ENCODE measurements at places on chromosomes 13 and 19.

- no peak for DNase-seq
Observed at GRCh38 chr13:113211774-113212173, 2.4 kb downstream of the CUL4A start.

DNA sequence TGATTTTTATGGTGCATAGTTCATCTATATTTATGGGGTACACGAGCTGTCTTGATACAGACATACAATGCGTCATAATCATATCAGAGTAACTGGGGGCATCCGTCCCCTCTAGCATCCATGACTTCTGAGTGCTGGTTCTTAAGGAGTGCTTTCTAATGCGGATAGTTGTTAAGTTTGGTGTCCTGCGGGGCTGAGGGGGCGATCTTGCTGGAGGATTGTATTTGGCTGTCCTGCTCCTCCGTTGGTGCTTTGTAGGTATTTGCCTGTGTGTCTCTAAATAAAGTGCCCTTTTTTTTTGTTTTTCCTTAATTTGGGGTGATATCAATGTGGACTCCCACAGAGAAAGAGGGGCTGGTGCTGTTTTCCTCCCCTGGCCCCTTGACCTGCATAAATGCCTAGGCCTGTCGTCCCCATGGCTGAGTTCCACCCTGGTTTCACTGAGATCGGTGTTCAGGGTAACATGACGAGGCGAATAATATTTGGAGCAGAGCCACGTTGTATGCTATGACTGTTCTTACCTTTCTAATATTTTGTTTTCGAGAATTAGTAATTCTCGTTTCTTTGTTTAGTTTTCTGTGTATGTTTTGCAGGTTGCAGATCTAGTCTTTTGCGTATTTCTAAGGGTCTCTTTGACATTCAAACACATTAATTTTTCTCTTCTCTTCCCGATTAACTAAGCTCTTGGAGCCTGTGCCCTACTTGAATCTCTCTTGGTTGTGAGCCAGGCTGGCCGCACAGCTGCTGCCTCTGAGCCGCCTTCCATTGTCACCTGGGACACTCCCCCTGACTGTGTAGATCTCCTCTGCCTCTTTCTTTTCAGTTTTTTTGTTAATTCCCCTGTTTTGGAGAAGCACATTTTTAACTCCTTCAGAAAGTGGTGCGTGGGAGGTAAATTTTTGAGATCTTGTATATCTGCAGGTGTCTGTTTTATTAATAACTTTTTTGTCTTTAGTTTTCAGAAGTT, 100.3 kb downstream of the ARHGEF7 start:
- no peak for DNase-seq

- DNase-seq = no peak
Observed at GRCh38 chr19:4910594-4911281, 1.4 kb downstream of the UHRF1 start.

DNA sequence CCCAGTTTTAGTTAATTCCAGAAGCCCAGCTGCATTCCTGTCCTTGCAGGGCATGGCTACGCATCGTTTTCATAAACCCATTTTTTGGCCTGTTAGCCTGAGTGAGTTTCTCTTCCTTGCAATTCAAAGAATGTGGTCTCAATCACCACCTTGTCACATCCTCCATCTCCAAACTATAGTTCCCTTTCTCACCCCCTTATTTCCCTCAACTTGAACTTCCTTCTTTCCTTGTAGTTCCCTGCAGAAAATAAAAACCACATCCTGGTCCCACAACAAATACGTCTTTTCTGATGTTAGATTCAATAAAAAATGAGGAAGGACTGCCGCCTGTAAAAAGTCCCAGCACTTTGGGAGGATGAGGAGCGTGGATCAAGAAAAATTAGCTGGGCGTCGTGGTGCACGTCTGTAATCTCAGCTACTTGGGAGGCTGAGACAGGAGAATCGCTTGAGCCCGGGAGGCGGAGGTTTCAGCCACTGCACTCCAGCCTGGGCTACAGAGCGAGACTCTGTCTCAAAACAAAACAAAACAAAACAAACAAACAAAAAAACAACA, 13.2 kb downstream of the ADGRE3 start:
- no peak for DNase-seq

GRCh38 chr13:89514534-89515312, 1832.8 kb upstream of the MIR17HG start:
- peak; percentile 7 for DNase-seq

GRCh38 chr13:78228211-78228610, 309.6 kb upstream of the EDNRB start:
- DNase-seq = no peak

GRCh38 chr19:11091703-11092153, 2.5 kb downstream of the LDLR start:
- peak; percentile 94 for DNase-seq

DNA sequence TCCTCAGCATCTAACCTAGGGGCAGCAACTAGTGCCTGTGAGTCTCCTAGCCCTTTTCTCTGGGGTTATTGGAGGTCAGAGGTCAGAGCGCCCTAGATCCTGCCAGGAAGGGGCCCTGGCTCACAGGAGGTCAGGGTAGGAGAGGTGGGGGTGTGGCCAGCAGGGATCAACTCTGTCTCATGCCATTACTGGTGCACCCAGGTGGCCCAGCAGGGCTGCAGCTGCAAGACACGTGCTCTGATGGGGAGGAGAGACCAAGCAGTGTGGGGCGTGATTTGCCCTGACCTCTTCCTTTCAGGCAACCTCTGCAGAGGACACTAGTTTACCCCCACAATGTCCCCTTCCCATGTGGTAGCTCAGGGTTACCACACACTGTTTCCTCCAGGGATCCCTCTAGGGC, 73.3 kb upstream of the ZNF30 start:
- no peak for DNase-seq

- no peak for DNase-seq
Observed at GRCh38 chr13:47841151-47841550, 159.9 kb downstream of the SUCLA2 start.

DNA sequence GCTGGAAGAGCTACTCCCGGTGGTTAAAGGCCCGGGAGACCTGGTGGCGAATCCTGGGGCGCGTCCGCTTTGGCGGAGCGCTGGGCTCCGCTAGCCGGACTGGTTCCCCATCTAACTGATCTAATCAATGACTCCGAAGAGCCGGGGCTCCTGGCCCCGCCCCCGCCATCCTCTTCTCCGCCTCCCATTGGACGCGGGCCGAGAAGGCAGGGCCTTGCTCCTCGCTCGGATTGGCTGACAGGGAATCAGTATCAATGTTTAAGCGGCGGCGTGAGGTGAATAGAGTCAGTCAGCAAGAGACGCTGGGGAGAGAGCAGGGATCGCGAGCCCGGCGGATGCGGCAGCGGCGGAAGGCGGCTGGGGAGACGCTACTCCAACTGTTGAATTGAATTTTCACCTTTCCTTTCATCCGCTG, 1.7 kb upstream of the PCDH17 start:
- no peak for DNase-seq

- no peak for DNase-seq
Observed at GRCh38 chr19:11031421-11032070, 57.7 kb upstream of the LDLR start.

- no peak for DNase-seq
Observed at GRCh38 chr19:13092606-13093235, 9.9 kb downstream of the LYL1 start.

DNA sequence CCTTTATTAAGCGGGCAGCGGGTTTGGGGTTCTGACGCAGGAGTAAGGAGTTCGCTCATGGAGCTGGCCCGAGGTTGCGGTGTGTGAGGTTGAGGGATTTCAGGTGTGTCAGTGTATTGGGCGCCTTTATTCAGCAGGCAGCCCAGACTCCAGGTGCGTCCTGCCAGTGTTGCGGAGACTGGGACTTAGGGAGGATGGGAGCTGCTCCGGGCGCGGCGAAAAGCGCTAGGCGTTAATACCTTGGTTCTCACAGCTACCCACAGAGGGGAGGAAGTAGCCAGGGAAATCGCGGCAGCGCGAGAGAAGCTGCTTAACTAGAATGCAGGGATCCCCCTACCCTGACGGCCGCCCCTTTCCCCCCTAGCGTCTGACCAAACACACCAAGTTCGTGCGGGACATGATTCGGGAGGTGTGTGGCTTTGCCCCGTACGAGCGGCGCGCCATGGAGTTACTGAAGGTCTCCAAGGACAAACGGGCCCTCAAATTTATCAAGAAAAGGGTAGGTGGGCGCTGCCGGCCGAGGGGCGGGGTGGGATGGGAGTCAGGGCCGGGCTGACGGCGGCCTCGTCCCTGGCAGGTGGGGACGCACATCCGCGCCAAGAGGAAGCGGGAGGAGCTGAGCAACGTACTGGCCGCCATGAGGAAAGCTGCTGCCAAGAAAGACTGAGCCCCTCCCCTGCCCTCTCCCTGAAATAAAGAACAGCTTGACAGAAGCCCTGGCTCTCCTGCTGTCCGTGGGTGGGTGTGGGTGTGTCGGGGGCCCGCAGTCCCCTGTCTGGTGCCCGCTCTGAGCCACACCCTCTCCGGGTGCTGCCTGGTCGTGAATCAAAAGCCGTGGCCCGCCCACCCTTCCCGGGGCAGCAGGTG, 1.1 kb downstream of the RPL36 start:
- peak; percentile 40 for DNase-seq

DNA sequence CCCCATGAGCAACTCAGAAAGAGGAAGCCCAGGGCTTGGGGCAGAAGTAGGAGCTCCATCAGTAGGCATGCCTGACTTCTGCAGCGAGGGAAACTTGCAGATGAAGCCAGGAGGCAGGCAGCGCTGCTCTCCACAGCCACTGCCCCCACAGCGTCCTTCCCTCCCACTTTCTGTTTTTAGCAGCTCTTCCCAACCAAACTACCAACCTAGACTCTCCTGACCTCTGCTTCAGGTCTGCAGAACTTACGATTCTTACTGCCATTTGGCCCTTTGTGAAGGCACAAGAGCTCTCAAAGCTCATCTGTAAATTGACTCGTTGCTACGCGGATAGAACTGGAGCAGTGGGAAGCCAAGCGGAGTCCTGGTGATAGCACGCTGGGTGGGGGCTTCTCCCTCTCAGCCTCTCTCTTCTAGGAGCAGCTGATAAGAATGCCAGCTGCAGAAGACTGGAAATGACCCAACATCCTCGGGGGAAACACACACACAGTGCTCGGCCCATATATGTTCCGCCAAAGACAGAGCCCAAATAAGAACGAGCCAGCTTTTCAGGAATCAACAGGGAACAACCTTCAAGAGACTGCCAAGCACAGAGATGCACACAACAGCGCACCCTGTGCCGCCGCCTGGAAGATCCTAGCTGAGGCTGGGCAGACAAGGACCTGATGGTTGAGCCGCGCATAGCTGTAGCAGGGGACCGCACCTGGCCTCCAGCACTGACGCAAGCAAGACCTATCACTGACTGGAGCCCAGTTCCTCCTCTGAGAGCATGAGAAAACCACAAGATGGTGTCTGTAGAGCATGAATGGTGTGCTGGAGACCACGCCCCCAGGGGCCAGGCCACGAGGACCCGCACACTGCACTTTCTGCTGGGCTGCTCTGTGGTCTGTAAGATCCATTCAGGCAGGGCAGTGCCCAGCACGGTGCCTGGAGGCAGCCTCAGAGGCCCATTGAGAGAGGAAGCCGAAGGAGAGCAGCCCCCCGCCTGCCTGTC, 15.9 kb upstream of the SLC35E1 start:
- DNase-seq = no peak

DNA sequence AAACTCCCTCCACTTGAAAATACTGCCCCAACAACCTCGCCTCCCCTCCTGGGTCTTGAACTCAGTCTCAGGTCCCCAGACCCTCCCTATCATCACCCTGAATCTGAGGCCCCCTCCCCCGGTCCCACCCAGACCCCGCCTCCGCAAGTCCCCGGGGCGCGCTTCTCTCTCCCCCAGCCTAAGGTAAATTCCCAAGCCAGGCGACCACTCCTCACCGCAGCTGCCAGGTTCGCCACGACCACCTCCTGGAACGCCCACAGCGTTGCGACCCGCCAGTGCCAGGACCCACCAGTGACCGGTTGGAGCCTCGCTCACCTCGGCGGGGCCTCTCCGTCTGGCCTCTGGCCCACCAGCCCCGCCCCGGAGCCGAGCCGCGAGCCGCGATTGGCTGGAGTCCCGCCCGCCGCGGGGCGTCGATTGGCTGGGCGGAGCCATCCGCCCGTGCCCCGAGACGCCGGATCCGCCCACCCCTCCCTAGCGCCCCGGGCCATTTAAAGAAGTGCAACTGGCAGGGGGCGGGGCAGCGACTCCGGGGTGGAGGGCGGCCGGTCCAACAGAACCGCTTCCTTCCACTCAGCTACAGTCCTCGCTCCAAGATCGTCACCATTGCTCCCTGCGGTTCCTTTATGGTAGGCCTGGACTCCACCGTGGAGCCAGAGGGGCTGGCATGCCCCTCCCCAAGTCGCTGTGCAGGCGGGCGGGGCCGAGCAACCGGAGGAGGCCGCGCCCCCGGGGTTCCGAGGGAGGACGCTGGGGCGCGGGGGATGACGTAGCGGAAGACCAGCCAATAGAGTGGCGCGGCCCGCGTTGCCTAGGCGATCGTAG, at the start of gene SERTAD3:
Gene SERTAD3 (minus strand): TSS at position 336 of the 825 bp plus-strand sequence. CDS start 2,255 bp downstream, outside the sequence.
- peak; percentile 96 for DNase-seq

DNA sequence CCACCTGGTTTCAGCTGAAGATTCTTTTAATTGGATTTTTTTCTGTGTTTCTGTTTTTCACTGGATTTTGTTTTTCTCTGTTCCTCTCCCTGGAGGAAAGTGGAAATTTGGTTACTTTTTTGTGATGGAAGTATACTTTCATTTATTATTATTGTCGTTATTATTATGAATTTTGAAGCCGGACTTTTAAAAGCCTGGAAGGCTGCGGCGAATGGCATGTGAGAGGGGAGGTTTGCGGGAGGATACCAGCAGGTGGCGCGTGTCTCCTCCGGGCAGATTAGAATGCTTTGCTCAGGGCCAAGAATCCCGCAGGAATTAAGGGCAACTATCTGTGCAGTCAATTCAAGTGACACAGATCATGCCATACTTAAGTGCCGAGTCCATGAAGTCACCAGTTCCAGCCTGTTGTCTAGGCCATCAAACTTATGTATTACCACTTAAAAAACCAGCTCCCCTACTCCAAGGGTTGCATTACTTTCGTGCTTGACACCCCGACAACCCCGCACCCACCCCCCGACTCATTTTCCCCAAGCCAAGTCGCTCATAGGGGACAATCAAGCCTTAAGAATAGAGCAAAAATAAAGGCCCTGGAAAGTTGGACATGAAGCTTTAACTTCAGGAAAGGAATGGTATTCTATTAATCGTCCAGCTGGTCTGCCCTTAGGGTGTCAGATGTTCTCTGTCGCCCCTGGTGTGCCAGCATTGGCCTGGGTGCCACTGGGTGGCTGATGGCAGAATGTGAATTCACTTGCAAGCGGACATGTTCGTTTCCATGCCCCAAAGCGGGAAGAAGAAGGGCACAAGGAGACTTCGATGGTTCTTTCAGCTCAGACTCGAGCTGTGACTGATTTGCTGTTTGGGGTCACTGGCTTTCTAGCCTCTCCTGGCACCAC, 1.3 kb upstream of the LRCH1 start:
- peak; percentile 87 for DNase-seq

DNA sequence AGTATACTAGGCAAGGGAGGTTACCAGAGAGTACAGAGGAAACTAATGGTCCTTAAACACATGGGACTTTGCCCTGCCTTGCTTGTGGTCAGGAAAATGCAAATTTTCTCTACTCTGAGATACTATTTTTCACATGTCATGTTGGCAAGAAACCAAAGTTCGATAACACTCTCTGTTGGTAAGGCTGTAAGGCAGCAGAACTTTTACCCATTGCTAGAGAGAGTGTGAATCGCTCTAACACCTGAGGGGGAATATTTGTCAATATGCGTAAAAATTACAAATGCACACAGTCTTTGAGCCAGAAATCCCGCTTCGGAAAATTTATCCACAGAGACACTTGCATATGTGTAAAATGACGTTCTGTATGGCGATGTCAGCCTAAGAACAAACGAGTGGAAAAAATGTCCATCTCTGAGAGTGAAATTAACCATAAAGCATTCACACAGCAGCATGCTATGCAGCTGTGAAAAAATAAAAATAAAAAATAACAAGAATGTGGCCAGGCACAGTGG, 9.5 kb upstream of the RFX1 start:
- no peak for DNase-seq

GRCh38 chr13:40974460-40975407, 44.4 kb downstream of the ELF1 start:
- peak; percentile 65 for DNase-seq
